Activated CD4-positive, alpha-beta T cell treated with anti-CD3 and anti-CD28 coated beads, Interleukin-2, amount 50 U/mL, for 24 hours (primary cell): ENCODE measurements at places on chromosomes 12 and 14.

GRCh38 chr12:66453120-66453519 is 150.8 kb downstream of the HELB start:
- DNase-seq: no peak

DNA sequence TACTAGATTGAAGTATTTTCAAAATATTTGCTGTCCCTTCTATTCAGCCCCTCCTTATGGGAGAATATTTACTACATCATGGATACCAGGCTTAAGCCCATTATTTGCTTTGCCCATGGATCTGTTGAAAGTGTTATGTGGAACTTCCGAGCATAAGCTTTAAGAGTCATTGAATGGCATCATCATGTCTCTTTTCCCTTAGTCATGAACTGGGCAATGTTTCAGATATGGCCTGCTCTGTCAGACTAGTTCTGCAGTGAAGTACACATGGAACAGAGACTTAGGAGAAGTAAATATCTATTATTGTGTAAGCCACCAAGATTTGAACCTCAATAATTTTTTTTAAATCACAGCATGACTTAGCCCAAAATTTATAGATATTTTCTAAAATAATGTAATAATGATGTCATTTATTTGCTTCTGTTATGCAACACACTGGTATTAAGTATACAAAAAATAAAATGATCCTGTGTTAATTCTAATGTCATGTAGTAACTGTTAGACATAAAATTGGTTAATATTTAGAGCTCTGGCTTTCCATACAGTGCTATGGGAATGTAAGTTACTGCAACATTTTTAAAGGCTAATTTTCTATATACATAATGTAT is 1097.3 kb downstream of the SLC16A7 start:
- DNase-seq: no peak

GRCh38 chr14:44798386-44799242 is 163.1 kb downstream of the KLHL28 start:
- DNase-seq: no peak

DNA sequence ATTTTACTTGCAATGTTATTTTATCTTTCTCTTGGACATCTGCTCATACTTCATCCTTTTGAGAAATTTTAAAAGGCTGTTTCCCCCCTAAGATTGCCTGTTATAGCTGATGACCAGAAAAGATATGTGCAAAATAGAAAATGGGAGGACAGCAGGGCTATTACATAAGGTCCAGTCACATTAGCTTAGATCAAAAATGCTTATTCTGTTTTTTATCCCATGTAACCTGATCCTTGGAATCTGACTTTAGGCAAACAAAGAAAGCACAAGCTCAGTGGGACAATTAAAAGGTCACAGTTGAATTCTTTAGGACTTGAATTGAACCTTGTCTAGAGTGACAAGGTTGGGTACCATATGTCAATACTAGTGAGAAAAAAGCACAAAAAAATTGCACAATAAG is 65.1 kb upstream of the TRHDE start:
- no peak for DNase-seq

DNA sequence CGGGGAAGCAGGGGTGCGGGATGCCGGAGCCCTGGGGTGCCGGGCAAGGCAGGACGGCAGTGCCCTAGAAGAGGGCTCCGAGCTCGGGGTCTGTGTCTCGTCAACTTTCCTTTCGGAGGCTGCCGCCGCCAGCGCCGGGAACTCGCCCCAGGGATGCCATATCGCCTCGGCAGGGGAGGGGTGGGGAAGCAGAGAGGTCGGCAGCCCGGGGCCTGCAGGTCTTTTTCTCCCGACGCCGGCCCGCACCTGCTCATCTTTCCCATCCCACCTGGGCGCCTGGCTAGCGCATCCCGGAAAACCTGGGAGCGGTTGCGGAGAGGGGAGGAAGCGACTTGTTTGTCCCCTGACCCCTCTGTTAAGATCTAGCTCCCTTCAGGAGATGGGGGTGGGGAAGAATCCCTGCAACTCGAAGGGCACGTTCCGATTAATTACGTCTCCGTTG is 547 bp downstream of the CNTN1 start:
- DNase-seq: no peak

- no peak for DNase-seq
Measured at GRCh38 chr12:71799106-71799505, 40.5 kb upstream of the TBC1D15 start.

- DNase-seq: no peak
Measured at GRCh38 chr12:93363841-93364297, 13.9 kb upstream of the NUDT4 start.

GRCh38 chr12:129381715-129382114 is 522.1 kb downstream of the TMEM132D start:
- DNase-seq: no peak

DNA sequence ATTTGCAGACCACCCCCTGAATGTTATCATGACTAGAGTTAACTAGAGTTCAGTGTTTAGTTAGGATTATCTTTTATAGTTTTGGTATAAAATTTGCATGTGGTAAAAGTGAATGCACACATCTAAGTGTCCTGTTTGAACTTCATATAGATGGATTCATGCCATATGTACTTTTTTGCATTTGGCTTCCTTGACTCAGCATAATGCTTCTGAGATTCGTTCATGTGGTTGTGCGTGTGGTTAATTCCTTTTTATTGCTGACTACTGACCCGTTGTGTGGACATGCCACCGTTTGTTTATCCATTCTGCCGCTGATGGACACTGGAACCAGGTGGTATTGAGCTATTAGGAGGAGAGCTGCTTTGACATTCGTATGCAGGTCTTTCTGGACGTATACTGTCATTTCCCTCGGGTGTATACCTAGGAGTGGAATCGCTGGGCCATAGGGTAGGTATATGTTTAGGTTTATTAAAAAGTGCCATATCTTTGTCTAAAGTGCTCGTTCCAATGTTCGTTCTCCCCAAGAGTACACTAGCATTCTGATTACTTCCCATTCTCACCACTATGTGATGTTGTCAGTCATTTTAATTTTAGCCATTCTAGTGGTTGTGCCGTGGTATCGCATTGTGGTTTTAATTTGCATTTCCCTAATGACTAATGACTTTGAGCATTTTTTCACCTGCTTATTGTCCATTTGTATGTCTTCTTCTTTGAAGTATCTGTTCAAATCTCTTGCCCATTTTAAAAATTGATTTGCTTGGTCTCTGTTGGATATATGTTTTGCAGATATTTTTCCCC is 37.7 kb downstream of the RIN3 start:
- DNase-seq: no peak

- no peak for DNase-seq
Measured at GRCh38 chr14:48725051-48725734, 861.0 kb downstream of the RPS29 start.

DNA sequence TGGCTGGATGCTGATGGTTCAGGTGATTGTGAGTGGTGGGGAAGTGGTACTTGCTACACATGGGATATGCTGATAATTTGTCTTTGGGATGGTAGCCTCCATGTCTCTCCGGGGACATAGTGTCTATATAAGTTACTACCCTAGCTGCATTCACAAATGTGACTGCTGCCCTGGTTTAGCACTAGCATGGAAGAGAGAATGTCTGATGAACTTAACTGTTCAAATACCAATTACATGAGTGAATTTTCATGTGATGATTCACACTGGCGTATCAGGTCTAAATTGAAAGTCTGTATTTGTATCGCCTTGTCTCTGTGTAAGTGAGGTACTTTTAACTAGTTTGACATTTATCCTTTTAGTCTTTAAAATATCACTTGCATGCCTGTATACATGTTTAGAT is 34.4 kb downstream of the ATF7IP start:
- no peak for DNase-seq

GRCh38 chr14:53571641-53572328 is 384.8 kb downstream of the BMP4 start:
- no peak for DNase-seq

DNA sequence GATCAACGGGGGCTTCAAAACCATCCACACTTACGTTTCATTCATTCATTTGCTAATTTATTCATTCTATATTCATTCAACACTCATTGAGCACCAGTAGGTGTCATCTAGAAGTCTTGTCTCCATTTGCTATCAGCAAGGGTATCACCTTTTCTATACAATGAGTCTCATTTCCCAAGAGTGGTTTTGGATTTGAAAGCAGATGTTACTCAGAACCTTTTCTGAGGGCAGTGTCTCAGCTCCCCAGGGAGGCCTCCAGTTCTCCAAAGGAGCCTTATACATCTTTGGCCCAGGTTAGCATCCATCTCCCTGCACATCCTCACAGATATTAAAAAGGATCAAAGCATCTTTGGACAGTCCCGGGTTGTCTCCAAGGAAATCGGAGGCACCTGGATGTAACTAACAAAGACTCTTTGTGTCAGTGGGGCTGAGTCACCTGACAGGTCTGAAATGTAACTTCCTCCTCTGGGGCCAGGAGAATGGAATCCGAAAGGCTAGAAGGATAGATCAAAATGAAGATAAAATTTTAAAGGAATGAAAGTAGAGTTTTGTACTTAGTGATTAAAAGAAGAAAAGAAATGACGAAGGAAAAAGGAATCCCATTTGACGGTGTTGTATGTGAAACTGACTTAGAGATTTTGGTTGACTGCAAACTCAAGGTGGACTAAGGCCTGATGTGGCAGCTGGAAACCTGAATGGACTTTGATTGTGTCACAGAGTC is 103.0 kb downstream of the VCPKMT start:
- no peak for DNase-seq

DNA sequence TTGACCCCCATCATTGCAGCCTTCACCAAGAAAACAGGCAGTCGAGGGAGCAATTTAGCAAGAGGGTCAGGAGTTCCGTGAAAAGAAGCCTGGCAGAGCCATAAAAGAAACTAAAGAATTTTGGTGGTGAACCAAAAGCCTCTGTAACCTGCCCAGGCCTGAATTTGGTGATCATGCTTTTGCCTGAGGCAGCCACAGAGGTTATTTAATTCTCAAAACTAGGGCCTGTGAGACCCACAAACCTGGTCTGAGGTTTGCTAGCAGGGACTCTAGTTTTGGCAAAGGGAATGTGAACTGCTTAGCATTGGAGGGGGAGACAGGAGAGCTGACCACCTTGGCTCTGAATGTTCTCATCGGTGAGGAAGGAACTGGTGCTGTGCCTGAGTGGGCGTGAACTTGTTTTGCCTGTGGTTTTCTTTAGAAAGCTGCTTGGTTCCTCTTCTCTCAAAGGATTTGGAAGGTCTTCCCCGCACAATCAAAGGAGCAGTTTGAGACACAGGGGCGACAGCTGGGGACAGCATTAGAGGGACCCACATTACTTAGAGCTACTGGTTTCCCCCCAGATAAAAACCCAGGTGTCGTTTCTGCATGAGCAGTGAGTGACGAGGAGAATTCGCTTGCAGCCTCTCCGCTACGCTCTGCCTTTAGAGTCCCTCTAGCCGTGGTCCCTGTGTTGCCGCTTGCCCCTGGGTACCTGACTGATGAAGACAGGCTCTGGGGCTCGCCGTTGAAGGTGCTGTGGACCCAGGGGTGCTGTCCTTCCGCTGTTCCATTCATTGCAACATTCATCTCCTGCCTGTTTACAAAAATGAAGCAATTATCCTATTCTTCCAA is 12.6 kb upstream of the WNT5B start:
- DNase-seq: no peak

DNA sequence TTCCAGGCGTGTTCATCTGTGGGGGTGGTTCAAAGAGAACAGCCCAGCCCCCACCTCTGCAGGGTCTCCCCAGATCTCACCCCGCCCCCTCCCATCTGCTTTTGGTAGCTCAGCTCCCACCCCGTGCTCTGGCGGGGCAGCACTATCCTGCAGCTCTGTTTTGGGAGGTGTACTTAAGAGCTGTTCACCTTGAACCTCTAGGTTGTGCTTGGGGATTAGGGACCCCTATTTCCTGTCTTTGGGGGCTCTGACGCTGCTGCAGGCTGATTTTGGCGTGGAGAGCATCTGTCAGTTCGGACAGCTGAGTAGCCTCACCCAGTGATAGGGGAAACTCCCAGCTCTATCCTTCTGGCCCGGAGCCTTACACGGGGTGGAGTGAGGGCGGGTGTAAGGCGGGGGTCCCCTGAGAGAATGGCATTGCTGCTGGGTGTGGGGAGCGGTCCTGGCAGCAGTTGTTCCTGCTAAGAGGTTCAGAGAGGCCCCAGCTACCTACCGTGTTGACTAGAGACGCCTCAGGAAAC is 765 bp downstream of the TMEM120B start:
- DNase-seq: no peak

- DNase-seq: no peak
Measured at GRCh38 chr12:122024132-122024785, 2.6 kb downstream of the BCL7A start.

- DNase-seq: no peak
Measured at GRCh38 chr12:90970471-90970870, 15.5 kb upstream of the CCER1 start.

DNA sequence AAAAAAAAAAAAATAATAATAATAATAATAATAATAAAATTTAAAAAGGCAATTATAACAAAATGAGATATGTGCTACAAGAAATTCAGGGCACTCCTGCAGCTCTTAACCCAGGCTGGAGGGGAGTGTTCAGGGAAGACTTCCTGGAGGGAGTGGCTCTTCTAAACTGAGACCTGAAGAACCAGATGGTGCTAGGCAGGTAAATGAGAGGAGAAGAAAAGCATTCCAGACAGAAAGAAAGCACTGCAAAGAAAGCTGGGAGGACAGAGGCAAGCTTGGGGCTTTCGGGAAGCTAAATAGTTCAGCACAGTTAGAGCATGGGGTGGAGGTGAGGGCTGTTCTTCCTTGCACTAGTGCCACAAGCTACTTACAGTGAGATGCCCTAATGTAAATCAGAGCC is 9.9 kb upstream of the SRSF9 start:
- DNase-seq: no peak

DNA sequence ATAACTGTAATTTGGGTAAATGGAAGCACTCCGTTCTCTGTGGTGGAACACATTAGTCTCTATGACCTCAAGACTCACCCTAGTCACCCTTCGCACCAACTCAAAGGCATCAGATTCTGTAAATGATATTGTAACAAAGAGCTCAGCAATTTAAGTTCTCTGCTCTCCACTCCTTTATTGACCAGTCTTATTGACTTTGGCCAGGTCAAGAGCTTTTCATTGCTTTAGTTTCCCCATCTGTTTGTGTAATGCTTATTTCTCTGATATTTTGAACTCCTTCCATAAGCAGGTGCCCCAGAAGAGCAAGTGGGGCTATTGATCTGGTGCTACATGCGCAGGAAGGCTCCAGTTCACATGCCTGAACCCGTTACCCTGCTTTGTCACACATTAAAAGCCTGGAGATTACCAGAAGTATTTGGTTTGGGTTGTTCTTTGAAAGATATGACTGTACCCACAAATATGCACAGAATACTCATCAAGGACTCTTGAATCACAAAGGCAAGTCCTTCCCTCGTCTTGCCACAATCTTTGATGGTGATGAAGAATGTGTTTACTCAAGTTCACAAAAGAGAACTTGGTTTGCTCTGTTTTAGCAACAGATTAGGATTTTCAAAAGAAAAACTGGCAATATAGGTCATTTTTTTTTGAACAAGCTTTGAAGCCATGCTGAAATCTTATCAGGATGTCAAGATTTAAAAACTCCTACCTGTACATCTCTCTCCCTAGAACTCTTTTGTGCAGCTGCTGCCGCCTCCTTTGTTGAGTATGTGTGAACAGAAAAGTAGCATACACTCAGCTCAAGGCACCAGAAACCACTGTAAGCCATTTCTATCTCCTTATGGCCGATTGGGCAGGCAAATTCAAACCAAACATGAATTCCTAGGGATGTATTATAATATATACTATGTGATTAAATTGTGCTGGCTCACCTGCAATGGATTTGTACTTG is 193.9 kb downstream of the BCAT1 start:
- DNase-seq: no peak
